ENCODE measurements at places on chromosomes 12 and 14.
A peak's percentile ranks its signal among the peaks of the same experiment; 100 is the strongest.

DNA sequence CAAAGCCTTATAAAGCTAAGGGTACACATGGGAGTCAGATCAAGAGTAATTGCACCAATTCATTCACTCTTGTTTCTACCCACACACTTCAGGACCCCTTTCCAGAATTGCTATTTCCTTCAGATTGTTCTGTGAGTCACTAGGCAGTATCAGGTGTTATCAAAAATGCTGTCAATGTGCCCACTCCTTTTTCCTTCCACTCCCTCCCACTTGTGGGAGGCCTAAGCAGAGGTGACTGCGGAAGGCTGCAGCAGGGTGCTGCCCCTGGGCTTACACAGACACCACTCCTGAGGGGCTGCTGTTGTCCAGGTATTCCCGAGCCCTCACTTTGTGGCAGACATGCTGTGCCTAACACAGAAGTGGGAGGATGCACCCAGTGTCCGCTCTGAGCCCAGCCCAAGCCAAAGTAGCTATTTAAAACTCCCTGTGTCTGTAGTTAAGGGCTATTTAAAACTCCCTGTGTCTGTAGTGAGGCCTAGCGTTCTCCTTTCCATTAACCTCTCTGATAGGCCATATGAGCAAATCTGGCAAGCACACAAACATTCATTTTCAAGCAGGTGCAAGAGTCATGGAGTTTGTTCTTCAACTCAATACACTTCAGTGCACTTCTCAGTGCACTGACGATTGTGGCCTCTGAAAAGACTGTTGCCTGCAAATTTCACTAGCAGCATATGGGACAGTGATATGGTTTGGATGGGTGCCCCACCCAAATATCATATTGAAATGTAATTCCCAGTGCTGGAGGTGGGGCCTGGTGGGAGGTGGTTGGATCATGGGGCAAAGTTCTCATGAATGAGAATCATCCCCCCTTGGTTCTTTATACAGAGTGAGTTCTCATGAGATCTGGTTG, 117.8 kb downstream of the PHLDA1 start:
- DNase-seq: peak; percentile 36

- DNase-seq: no peak
Measured at GRCh38 chr12:50845021-50845647, 2.4 kb downstream of the TMPRSS12 start.

- DNase-seq: no peak
Measured at GRCh38 chr12:32437095-32437515, 37.7 kb downstream of the FGD4 start.

GRCh38 chr12:44260581-44260980, 424.7 kb downstream of the TMEM117 start:
- DNase-seq: no peak

GRCh38 chr14:96565811-96566210, 63.6 kb downstream of the PAPOLA start:
- DNase-seq: no peak

- no peak for DNase-seq
Measured at GRCh38 chr14:66701813-66702212, 193.9 kb downstream of the GPHN start.

DNA sequence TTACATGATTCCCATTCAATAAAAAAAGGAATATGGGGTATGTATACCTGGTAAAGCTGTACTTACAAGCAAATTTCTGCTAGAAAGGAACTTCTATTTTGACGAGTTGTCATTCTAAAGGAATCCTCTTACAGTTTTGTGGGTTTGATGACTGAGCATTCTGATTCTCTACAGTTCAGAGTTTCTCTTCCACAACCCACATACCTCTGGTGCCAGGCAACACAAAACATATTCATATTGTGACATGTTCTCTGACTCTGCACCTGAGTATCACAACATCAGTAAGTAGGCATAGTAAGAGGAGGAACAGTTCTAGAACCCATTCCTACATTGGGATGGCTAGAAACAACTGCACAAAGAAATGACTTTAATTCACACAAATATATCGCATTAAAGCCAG, 636.6 kb downstream of the MED13L start:
- no peak for DNase-seq

DNA sequence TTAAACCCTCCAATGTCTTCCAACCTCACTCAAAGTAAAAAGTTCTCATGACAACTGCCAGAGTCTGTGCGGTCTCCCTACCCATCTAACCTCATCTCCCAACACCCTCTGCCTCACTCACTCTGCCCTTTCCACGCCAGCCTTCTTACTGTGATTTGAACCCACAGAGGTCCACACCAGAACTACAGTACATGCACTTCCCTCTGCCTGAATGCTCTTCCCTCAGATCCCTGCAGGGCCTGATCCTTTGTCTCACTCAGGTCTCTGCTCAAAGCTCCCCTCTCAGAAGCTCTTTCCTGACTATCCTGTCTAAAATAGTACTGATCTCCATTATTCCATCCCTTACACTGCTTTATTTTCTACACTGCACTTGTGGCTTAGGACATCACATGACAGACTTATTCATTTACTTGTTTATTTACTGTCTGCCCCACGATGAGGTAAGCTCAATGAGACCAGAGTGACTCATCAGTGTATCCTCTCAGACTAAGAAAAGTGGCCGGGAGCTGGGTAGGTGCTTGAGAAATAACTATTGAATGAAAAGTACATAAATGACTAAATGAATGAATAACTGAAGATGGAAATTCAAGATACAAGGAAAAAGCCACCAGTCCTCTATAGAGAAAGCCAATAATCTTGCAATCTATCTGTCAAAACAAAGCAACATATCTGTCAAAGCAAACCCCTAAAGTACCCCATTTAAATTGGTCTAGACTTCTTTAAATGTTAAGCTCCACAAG, 17.1 kb downstream of the POMT2 start:
- peak; percentile 63 for DNase-seq

DNA sequence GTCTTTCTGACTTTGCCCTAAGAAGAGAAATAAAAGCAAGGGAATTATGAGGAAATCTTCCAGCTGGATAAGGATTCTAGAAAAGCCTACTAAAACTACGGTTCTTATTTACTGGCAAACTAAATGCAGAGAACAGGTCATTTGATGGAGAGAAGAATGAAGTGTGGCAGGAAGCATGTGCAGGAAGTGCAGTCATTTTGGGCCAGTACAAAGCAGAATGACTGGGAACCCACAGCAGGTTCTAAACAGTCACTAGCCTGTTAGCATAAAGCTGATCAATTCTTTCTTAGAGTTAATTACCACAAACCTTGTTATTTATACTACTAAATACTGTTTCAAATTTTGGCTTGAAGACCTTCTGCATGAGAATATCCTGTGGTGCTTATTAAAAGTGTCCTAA, 36.7 kb downstream of the CFAP54 start:
- no peak for DNase-seq

DNA sequence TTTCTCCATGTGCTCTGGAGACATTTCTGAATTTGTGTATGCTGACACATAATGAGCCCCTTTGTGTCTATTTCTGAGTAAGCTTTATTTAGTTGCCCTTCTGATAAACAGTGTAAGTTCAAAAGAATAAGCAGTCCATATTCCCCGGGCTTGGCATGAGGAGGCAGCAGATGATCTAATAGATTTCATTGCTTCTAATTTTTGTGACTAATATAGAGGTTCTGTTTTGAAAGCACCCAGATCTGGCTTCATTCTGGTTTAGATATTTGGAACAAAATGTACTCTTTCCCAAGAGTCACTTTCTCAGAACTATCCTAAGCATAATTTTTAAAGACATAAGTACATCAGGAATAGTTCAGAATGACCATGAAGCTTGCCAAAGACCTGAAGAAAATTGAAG, 290.9 kb downstream of the BTG1 start:
- DNase-seq: no peak

DNA sequence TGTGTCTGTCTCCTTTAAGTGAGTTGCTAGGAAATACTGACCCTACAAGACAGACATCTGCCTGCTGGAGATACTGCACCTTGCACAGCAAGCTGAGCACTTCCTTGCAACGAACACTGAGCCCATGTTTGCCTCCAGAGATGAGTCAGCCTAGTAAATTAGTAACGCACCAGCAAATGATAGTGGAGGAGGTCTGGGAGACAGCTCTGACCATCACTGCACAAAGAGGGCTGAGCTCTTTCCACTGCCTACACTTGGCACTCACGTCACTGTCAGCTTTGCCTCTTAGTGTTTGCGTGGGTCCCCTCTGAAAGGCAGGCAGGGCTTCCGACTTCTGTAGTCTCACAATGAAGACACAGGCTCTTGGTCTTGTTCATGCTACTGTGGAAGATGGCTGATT, 109.0 kb downstream of the APAF1 start:
- no peak for DNase-seq

GRCh38 chr14:94144765-94145164, 15.4 kb upstream of the IFI27L2 start:
- no peak for DNase-seq

- DNase-seq: no peak
Measured at GRCh38 chr12:50042693-50043092, 14.7 kb upstream of the ASIC1 start.

GRCh38 chr12:132761032-132761920, at the start of gene ANKLE2:
Gene ANKLE2 (minus strand): TSS chr12:132761832. CDS start chr12:132761798, 34 bp downstream.
- DNase-seq: peak; percentile 56

GRCh38 chr14:79656496-79656895, 554.8 kb downstream of the DIO2 start:
- DNase-seq: no peak

Measured in stimulated activated naive CD8-positive, alpha-beta T cell treated with anti-CD3 and anti-CD28 coated beads, Interleukin-15, amount 100 ng/mL, for 72 hours (primary cell).